Foreskin fibroblast (primary cell): ENCODE measurements at places on chromosomes 7 and 10.
A peak's percentile ranks its signal among the peaks of the same experiment; 100 is the strongest.

DNA sequence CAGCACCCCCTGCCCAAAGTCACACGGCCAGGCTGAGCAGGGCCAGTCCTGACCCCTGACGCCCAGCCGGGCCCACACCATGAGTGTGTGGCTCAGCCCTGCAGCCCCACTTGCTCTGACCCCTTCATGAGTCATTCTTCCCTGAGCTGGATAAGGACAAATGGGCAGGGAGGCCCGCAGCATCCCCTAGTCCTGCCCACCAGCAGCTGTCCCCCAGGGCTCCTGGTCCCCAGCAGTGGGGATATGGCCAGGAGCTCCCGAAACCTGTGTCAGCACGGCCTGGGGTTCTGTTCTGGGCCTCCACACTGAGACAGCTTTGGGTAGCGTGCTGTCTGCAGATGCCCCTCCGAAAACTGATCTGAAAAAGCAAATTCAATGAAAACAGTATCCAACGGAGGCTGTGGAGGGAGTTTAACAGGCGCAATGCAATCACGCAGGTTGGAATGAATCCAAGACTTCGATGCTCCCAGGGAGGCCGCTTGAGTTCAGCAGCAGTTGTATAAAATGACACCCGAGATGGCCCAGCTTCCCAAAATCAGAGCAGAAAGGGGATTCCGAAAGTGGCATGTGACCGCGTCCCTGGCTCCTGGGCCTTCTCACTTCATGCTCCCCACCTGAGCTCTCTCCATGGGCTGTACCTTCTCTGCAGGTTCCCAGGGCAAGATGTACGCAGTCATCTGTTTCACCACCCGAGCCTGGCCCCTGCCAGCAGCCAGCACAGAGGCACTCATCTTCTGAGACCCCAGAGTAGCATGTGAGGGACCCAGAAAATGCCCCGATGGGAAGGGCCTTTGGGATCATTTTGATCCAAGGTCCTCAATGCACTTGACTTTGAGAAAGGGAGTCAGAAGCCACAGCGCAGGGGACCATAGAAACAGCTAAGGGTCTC lies 214.1 kb downstream of the USP6NL start:
- no peak for DNase-seq

DNA sequence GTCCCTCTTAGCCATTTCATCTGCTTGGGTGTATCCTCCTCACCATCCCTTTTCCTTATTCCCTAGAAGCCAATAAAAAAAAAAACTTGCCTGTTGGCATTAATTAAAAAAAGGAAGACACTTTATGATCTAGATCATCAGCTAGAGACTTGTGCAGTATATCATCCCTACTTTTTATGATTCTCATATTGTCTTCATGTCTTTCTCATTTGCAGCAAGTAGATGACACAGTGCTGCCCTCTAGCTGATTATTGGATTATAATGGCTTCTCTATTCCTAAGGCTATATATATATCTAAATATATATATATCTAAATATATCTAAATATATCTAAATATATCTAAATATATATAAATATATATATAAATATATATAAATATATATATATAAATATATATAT lies 272.4 kb upstream of the LRGUK start:
- peak; percentile 73 for DNase-seq

DNA sequence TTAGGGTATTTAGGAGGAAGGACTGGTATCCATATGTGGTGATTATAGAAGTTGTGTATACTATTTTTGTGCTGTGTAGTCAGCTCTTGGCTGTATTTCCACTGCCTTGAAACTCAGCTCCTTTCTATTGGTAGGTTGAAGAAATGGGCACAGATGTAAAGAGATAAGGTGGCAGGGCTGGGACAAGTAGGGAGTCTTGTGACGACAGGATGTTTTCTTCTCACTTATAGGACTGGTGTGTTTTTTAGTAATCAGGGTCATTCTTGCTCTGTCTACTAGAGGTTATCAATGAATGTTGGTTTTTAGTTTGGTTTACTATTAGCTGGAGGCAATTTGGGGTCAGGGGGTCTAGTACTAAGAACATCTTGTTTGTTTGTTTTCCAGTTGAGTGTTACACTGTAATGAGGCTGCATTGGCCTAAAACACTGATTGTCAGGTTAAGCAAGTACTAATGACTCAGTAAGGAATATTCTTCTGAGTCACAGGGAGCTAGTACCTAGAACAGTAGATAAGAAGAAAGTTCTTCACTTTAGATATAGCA lies 11.8 kb downstream of the UBN2 start:
- DNase-seq = peak; percentile 48

GRCh38 chr7:130904792-130905191 lies 170.8 kb upstream of the KLF14 start:
- peak; percentile 48 for DNase-seq

GRCh38 chr7:96100737-96101136 lies 221.2 kb downstream of the SLC25A13 start:
- no peak for DNase-seq

GRCh38 chr10:52956861-52957260 lies 184.3 kb upstream of the MBL2 start:
- DNase-seq = no peak

DNA sequence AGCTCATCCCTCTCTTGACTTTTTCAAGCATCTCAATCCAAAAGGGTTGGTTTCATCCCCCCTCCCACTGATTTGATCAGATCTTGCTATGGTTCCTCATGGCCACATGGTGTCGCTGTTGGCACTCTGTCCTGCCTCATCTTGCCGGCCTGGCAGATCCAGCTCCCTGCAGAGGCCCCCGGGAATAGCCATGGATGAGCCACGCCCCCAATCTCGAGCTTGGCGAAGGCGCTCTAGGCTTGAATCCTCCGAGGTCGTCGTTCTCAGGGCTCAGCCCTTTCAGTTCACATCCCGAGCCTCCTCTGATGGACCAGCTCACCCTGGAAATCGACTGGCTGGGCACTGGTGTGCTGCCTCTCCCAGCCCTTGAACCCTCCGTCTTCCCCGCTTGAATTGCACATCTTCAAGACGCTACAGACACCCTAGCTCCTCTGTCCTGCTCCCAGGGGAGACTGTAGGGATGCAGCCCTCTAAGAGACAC lies 628.7 kb downstream of the TYW1 start:
- DNase-seq = peak; percentile 1

DNA sequence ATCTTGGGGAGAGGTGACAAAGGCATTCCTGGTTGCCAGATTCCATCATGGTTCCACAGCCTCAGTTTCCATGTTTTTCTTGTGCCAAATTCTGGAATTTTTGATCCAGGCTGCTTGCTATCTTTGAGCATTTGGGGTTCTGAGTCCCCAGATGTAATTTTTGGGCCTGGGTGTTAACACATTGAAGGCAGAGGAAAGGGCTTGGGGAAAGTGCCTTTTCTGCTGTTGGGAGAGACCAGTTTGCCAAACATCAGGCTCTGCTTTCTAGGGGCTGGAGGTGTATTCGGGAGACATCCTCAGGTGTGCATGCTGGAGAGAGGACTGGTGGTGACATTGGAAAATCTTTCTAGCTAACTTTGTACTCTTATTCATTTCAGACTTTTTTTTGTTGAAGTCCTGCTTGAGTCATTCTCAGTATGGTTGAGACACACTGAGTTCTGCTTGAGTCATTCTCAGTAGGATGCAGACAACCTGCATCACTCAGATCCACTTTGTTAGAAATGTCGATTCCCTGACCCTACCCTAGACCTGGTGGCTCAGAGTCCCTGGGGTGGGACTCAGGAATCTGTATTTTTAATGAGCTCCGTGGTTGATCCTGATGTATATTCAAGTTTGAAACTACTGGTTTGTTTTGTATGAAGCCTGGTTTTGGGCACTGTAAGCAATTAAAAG lies 101.0 kb downstream of the LRMDA start:
- peak; percentile 7 for DNase-seq

DNA sequence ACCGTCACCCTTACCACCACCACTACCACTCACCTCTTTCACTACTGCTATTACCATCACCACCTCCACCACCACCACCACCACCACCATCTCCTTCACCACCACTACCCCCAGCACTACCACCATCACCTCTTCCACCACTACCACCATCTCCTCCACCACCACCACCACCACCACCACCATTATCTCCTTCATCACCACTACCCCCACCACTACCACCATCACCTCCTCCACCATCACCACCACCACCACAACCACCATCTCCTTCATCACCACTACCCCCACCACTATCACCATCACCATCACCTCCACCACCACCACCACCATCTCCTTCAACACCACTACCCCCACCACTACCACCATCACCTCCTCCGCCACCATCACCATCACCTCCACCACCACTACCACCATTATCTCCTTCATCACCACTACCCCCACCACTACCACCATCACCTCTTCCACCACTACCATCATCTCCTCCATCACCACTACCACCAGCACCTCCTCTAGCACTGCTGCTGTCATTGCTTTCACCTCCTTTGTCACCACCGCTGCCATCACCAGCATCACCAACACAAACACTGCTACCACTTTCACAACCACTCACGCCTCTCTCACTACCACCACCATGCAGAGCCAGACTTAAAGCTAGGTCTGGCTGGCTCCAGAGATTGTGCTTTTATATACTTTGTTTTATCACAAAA lies 109.3 kb downstream of the ICA1 start:
- DNase-seq = no peak

DNA sequence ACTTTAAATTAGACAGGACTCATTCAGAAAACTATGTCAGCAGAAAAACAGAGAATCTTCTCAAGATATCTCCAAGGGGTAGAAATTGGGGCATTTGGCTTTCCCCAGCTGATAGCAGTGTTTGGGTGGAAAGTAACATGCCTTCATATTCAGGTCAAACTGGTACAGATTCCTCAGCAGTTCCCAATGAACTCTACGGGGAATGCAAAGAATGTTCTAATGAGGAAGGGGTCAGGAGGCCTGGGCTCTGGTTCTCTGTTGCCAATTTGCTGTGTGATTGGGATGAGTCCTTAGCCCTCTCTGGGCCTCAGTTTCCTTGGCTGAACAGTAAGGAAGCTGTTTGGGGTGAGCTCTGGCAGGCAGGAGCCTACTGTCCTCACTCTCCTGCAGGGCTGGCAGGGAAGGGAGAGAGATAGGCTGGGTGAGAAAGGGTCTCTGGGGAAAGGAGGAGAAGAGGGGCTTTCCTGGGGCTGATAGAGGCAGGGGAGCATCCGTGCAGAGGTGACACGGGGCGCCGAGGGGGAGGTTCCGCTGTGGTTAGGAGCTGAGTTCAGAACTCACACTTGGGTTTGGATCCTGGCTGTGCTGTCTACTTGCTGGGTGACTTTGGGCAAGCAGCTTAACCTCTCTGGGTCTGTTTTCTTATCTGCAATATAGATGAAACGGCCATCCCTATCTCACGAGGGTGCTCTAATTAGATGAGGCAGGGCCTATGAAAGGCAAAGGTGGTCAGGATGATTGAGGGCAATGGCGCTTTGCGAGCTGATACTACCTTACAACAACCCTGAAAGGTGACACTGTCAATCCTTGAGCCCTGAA lies 45.1 kb downstream of the SPOCK2 start:
- DNase-seq = no peak

DNA sequence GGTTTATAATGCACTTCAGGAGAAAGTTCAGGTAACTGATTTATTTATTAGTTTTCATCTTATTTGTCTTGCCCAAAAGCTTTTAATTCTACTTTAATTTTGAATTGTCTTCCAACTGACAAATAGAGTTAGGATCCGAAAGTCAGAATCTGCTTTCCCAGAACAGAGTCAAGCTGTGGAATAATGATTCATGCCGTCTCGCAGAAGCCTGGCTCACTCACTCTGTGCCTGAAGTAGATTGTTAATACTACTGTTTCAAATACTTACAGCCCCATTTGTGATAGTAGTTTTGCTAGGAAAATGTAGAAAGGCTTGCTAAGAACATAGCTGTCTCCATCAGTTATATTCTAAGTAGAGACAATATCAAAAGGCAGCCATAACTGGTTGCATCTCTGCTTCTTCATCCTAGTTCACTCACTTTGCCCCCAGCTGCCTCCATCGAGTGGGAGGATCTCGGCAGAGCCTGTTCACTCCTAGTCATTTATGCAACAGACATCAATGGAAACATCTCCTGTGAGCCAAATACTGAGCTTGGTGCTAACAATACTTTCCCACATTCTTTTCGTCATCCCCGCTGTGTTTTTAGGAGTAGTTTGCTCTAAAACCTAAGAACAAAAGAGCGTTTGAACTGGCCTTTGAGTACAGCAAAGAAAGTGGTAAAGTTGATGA lies 28.0 kb downstream of the ABRAXAS2 start:
- no peak for DNase-seq

GRCh38 chr7:44051611-44052220 lies 7.2 kb downstream of the DBNL start:
- no peak for DNase-seq

DNA sequence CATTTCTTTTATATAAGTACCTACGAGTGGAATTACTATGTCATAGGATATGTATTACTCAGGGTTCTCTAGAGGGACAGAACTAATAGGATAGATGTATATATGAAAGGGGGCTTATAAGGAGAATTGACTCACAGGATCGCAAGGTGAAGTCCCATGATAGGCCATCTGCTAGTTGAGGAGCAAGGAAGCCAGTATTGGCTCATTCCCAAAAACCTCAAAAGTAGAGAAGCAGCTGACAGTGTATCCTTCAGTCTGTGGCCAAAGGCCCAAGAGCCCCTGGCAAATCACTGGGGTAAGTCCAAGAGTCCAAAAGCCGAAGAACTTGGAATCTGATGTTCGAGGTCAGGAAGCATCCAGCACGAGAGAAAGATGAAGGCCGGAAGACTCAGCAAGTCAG lies 59.8 kb downstream of the GALNT17 start:
- DNase-seq = no peak

DNA sequence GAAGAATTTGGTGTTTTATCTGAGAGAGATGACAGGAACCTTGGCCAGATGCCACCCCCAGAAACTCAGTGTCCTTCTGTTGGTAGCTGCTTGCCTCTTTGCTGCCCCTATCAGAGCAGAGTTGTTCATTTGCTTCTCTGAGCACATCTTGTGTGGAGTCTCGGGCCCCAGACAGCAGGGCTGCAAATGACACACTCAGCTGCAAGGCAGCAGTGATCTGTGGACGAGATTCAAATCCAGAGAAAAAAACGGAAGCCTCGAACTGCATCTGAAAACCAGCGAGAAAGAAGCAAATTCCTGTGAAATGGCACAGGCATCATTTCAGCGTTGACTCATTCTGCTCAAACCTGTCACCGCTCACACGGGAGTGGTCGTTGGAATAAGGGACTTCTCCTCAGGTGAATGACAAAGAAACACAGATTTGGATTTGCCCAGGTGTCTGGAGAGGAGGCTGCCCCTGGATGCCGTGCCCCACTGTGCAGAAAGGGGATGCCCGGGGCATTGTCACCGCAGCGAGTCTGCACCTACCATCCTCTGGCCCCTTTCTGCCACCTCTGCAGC lies 144.7 kb downstream of the PFKFB3 start:
- DNase-seq = peak; percentile 15

DNA sequence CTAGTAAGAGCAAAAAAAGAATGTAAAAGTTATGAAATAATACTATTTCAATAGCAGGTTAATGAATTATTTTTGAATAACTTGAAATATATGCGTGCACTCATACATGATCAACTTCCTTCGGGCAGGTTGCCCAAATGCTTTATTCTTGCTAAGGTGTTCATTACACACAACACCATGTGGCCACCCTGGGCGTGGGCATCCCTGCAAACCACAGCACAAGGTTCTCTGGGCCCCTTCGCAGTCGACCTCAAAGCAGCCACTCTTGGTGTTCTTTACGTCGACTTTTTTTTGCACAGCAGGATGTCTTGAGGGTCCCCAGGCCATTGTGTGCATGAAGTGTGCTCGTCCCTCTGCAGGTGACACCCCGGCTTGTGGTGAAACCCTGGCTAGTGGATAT lies 300.7 kb upstream of the PITRM1 start:
- no peak for DNase-seq
